ENCODE measurements at places on chromosomes 4 and X. TPM values are rescaled to one million over a fixed set of nuclear protein-coding genes. Genes with fewer than 3 reads are reported as not detected.

The DGKK gene
- not detected for total RNA-seq

The SHROOM4 gene
- 3.2 TPM for total RNA-seq

The CDS1 gene
- total RNA-seq: 22.4 TPM

- no peak for DNase-seq
Measured at GRCh38 chrX:774536-774935, 143.9 kb downstream of the SHOX start.

DNA sequence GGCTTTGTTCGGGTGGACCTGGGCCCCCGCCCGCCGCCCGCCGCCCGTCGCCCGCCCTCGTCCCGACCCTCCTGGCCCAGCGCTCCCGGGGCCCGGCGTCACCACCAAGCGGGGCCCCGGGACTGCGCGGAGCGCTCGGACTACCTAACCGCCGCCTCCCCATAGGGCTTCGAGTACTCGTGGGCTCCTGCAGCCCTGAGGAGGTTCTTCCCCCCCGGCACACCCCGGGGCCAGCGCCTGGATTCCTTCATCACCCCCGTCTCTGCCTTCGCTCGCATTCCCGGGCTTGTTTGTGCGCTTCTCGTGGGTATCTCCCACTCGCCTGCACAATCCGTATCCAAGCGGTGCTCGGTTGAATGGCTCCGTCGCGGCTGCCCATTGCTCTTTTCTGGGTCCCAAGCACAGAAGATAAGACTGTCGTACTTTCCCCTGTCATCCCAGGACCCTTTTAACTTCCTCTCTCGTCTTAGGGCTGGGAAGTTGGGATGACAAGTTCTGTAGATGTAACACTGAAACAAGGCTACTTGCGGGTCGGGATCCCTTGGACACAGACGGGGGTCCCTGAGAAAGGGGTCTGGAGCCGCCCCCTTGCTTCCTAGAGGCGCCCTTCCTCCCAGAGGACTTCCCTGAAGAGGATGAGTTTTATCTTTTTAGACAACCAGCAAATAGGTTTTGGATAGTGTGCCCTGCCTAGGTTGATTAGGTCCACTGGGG lies 565 bp downstream of the MOB1B start:
- no peak for DNase-seq

DNA sequence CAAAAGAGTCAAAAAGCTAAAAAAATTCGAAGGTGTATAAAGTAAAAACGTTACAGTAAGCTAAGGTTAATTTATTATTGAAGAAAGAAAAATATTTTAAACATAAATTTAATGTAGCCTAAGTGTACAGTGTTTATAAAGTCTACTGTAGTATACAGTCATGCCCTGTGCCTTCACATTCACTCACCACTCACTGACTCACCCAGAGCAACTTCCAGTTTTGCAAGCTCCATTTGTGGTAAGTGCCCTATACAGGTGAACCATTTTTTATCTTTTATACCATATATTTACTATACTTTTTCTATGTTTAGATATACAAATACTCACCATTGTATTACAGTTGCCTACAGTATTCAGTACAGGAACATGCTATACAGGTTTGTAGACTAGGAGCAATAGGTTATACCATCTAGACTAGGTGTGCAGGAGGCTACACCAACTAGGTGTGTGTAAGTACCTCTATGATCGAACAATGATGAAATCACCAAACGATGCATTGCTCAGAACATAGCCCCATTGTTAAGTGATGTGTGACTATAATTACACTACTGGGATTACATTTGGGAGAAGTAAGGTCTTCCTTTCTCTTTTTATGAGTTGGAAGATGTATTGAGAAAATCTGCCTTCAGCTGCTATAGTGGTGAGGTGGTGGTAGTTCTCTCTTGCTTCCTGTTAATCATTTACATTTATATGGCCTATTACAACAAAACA lies 27.2 kb downstream of the TMSB4X start:
- no peak for DNase-seq

- DNase-seq: no peak
Measured at GRCh38 chr4:100289946-100290345, 99.7 kb upstream of the DDIT4L start.

DNA sequence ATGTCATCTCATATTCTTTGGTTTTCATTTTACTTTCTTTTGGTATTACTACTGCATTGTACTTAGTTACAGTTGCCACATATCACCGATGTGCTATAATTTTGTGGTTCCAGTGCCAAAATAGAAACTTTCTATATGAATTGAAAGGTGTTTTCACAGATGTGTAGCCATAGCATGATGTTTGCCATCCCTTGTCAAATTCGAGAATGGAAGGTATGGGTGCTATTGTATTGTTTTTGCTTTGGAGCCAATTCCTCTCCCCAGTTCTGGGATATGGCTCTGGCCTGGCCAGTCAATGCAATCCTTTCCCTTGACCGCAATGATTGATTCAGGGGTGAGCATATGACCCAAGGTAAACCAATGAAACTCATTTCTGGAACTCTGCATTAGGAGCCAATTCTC lies 86.2 kb upstream of the RPS6KA3 start:
- no peak for DNase-seq

DNA sequence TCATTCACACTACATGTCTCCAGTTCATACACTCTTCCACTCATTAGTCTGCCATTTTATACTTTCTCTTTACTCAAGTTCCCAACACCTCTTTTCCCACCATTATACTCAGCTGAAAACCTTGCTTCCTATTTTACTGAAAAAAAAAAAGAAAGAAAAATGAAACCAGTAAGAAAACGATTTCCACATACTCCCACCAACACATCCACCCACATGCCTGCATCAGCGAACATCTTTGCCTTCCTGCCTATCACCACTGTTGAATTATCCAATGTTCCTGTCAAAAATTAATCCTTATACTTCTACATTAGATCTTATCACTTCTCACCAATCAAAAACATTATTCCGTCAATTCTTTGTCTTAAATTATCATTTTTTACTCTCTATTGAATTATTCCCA lies 188.1 kb upstream of the FAM241A start:
- DNase-seq: no peak

- peak; percentile 3 for DNase-seq
Measured at GRCh38 chrX:55167124-55167803, 52.9 kb upstream of the PAGE5 start.

All from Calu3 (cell line).